ENCODE measurements at places on chromosomes 2 and 18. TPM values are rescaled to one million over a fixed set of nuclear protein-coding genes. Genes with fewer than 3 reads are reported as not detected.

LIMS2 gene
- total RNA-seq = 15.8 TPM

GAD1 gene
- not detected for total RNA-seq

LIPG gene
- total RNA-seq = not detected

NGEF gene
- total RNA-seq = 3.6 TPM

TUBA3E gene
- 12.8 TPM for total RNA-seq

LAMA1 gene
- 13.5 TPM for total RNA-seq

HNMT gene
- 21.5 TPM for total RNA-seq

DNA sequence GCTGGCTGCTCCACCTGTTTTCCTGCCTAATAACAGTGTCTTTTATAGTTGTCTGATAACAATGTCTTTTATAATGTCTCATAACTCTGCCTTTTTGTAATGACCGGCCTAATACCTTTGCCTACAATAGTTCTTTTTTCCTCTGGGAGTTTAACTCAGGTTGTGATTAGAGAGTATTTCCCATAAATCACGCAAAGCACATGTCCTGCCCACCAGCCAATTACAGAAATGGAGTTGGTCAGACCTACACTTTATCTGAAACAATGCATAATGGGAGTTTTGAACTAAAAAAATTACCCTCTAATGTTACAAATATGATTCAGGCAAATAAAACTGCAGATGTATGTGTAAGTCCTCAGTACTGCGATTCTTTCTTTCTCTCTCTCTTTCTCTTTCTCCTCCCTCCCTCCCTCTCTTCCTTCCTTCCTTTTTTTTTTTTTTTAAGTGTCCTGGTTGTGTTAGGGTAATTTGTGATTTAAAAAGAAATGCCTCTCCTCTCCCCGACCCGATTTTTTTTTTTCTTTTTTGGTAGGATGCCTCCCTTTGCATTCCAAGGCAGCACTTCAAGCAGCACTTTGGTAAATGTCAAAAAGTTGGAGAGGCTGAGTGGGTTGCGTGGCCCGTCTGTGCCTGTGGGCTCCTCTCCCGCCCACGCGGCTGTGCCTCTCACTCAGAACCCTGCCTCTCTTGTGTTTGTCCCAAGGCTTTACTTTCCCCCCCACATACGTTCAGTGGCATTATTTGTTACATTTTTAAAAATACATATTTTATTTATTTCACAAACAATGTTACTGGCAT, 147.3 kb downstream of the AGAP1 start:
- no peaks in the 10 kb centered on the region for H3K27me3 ChIP-seq
- no peaks in the 10 kb centered on the region for H3K4me1 ChIP-seq
- no peaks in the 10 kb centered on the region for H3K36me3 ChIP-seq

DNA sequence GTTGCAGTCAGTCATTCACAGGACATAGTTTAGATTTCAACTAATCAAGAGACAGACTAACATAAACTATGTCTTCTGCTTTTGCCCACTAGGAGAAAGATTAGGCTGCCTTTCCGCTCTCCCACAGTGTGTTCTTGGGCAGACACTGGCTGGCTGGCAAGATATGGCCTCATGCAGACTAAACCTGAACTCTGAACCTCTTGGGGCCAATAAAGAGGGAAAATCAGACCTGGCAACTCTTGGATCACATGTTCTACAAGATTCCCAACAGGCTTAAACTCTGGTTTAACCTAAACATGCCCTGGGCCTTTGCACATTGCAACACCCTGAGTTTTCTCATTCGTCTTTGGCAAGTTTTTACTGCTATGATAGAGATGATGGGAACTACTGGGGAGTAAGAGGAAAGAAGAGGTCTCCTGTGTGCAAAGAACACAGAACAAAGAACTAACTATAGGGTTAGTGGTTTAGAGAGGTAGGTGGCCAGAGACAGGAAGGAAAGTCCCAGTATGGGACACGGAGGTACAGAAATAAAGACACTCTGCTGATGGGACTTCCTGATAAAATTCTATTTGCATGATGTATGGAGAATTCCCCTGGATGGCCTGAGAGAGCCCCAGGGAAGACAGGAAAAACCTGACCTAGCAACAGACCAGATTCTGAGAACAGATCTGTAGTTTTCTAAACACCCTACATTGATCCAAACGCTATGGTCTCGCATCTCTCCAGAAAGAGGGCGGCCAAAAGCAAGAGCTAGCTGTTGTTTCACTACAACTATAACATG, 2.0 kb upstream of the ATRAID start:
- peaks cover 11% of the 10 kb centered on the region for H3K4me1 ChIP-seq
- H3K27me3 ChIP-seq = no peaks in the 10 kb centered on the region
- no peak overlapping the region for H3K27ac ChIP-seq
- no peak overlapping the region for H3K4me3 ChIP-seq
- DNase-seq = no peak

GRCh38 chr2:33091541-33092123, 144.9 kb downstream of the LTBP1 start:
- no peak overlapping the region for H3K4me3 ChIP-seq
- H3K36me3 ChIP-seq = no peaks in the 10 kb centered on the region
- no peak for DNase-seq
- no peaks in the 10 kb centered on the region for H3K4me1 ChIP-seq
- no peak overlapping the region for H3K27ac ChIP-seq
- no peaks in the 10 kb centered on the region for H3K27me3 ChIP-seq

GRCh38 chr2:66869076-66869475, 434.2 kb downstream of the MEIS1 start:
- H3K36me3 ChIP-seq = no peaks in the 10 kb centered on the region
- H3K27ac ChIP-seq = peak overlapping the region; percentile 92
- no peak overlapping the region for H3K4me3 ChIP-seq
- no peaks in the 10 kb centered on the region for H3K4me1 ChIP-seq
- no peaks in the 10 kb centered on the region for H3K27me3 ChIP-seq
- DNase-seq = no peak

DNA sequence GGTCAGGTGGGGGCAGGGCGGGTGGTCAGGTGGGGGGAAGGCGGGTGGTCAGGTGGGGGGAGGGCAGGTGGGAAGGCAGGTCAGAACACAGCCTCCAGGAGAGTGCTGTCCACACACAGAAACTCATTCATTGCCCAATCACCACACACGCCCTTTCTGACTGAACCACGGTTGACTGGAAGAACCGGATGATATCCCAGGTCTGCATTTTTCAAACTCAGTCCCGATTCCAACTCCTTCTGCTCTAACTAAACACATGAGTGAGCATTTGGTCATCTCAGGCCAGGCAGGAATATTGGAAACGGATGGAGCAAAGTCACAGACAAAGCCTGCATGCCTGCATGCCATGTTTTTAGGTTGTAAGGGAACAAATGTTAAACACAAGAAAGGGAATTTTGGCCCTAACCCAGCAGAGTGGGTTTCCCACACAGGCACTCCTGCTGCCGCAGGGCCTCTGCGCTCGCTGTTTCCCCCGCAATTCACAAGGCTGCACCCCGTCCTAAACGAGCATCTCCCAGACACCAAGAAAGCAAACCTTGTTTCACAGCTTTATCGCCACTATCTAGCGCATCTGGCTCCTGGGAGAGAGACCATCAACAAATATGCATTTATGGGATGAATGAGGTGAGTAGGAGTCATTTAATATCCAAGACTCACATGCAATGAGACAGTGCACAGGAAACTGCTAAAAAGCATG, 100.1 kb downstream of the ZNF516 start:
- peak; percentile 17 for DNase-seq
- no peak overlapping the region for H3K4me3 ChIP-seq

DNA sequence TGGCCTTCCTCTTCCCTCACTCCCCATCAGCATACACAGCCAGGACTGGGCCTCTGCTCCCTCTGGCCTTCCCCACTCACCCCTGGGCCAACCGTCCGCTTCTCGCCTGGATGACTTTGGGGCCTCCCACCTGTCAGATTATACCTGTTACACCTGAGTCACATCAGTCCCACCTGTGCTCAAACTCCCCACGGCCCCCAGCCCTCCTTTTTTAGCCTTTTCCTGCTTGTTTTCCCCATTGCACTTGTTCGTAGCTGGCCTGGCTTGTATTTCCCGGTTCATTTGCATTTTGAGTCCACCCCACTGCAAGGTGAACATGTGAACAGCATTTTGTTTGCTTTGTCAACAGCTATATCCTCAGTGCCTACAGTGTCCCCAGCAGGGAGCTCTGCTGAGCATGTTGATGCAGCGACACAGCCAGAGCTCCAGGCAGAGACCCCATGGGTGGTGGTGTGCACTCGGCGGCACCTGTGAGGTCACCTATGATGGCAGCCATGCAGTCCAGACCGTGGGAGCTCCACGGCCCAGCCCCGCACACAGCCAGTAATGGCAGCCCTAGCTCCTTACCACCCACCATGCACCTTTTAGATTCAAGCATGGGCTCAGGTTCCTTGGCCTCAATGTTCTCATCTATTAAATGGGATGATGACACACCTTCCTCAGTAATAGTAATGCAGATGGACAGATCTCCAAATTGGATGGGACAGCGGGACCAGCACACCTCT, 276.4 kb upstream of the HS6ST1 start:
- no peak for DNase-seq
- H3K27me3 ChIP-seq = no peaks in the 10 kb centered on the region
- H3K4me3 ChIP-seq = no peak overlapping the region
- H3K27ac ChIP-seq = no peak overlapping the region

DNA sequence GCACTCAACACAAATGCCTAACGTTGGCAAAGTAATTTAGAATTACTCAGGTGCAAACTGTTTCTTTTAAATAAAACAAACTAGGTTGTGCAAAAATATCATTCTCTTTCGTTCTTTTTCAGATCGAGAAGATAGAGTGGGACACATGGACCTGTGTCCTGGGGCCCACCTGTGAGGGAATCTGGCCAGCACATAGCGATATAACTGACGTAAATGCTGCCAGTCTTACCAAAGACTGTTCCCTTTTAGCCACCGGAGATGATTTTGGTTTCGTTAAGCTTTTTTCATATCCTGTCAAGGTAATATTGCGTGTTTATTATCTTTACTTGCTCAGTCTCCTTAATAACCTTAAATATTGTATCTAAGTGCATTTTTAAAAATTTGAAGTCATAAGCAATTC, 133.6 kb downstream of the RTN4 start:
- H3K36me3 ChIP-seq = no peaks in the 10 kb centered on the region
- no peak overlapping the region for H3K27ac ChIP-seq
- no peaks in the 10 kb centered on the region for H3K27me3 ChIP-seq
- no peak overlapping the region for H3K4me3 ChIP-seq
- DNase-seq = no peak

GRCh38 chr2:236687296-236687965, 117.8 kb downstream of the ACKR3 start:
- no peaks in the 10 kb centered on the region for H3K36me3 ChIP-seq
- no peaks in the 10 kb centered on the region for H3K27me3 ChIP-seq
- no peaks in the 10 kb centered on the region for H3K4me1 ChIP-seq
- H3K4me3 ChIP-seq = no peak overlapping the region
- no peak for DNase-seq

- no peak for DNase-seq
- no peaks in the 10 kb centered on the region for H3K27me3 ChIP-seq
- no peaks in the 10 kb centered on the region for H3K4me1 ChIP-seq
- no peaks in the 10 kb centered on the region for H3K36me3 ChIP-seq
- no peak overlapping the region for H3K4me3 ChIP-seq
- no peak overlapping the region for H3K27ac ChIP-seq
Measured at GRCh38 chr2:8132351-8132831, 549.5 kb upstream of the ID2 start.

DNA sequence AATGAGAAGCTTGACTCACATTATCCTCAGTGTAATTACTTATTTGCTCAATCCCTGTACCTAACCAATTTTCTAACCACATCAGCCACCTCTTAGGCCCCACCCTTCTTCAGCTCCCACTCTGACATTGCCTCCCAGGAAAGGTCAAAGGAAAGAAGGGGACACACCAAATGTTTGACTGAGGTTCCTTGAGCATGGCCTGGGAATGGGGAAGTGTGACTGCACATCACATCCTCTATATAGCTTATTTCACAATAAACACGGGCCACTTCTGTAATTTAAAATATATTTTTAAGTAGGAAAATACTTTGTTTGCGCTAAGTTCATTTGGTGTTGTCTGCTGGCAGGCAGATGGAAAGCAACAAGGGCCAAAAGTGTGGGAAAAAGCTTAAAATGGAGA, 3.0 kb upstream of the FIGLA start:
- peaks cover 10% of the 10 kb centered on the region for H3K27me3 ChIP-seq
- peaks cover 8% of the 10 kb centered on the region for H3K4me1 ChIP-seq
- DNase-seq = no peak
- no peaks in the 10 kb centered on the region for H3K36me3 ChIP-seq
- H3K27ac ChIP-seq = no peak overlapping the region

- no peak for DNase-seq
- H3K36me3 ChIP-seq = no peaks in the 10 kb centered on the region
- H3K4me3 ChIP-seq = no peak overlapping the region
- H3K27me3 ChIP-seq = no peaks in the 10 kb centered on the region
- H3K4me1 ChIP-seq = no peaks in the 10 kb centered on the region
Measured at GRCh38 chr18:70256184-70256583, 32.7 kb upstream of the SOCS6 start.

DNA sequence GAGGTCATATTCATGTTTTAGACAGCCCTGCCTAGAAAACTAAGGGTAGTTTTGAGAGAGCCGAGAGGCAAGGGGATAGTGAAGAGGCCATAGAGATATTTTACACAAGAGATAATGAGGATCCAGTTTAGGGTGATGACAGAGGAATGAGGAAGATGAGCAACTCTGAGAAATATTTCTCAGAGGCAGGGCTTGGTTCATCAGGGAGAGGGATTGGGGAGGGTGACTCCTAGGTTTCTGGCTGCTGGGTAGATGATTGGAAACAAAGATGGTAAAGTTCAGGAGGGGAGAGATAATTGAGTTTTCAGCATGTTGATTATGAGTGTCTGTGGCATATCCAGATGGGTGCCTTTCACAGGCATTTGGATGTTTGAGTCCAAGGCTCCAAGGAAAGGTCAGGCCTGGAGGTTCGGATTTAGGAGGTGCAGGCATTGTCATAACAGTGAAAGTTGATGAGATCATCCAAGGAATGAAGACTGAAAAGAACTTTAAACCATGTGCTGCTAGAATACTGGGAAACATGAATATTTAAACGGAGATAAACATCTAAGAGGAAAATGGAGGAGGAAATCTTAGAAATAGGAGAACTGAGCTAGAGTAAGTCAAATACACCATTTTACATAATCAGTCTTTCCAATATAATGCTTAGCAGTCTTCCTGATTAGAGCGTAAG, 7.4 kb downstream of the MYL12B start:
- H3K36me3 ChIP-seq = no peaks in the 10 kb centered on the region
- no peaks in the 10 kb centered on the region for H3K27me3 ChIP-seq
- H3K4me1 ChIP-seq = peaks cover 5% of the 10 kb centered on the region
- H3K27ac ChIP-seq = no peak overlapping the region
- H3K4me3 ChIP-seq = no peak overlapping the region

- no peak overlapping the region for H3K27ac ChIP-seq
- H3K36me3 ChIP-seq = no peaks in the 10 kb centered on the region
- H3K4me1 ChIP-seq = no peaks in the 10 kb centered on the region
- H3K27me3 ChIP-seq = no peaks in the 10 kb centered on the region
- DNase-seq = no peak
Measured at GRCh38 chr2:188746727-188747126, 227.4 kb upstream of the COL3A1 start.

- no peak overlapping the region for H3K27ac ChIP-seq
- DNase-seq = no peak
- H3K27me3 ChIP-seq = no peaks in the 10 kb centered on the region
Measured at GRCh38 chr18:2075499-2075898, 495.8 kb downstream of the METTL4 start.
